Activated T-helper 17 cell treated with anti-CD3 and anti-CD28 coated beads, Interleukin-2, amount 50 U/mL, for 72 hours (primary cell): ENCODE measurements at places on chromosomes 11 and 22. TPM values are rescaled to one million over a fixed set of nuclear protein-coding genes. Genes with fewer than 3 reads are reported as not detected.
A peak's percentile ranks its signal among the peaks of the same experiment; 100 is the strongest.

DNA sequence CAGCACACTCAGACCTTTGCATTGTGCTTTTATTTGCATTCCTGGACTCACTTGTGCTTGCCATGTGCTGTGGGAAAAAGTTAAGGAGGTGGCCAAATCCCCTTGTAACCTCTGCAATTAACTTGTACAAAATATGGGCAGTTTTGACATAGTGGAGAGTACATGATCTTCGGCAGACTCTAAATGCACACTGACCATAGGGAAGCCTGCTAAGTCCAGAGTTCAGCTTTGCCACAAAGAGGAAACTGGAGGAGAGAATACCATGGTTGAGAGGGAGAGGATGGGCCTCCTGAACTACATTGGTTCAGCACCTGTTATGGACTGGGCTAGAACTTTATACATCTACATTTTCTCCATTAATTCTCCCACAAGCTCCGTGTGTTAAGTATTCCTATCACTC is 37.6 kb upstream of the CEP295 start:
- H3K27ac ChIP-seq: no peak overlapping the region
- H3K27me3 ChIP-seq: peaks cover 6% of the 10 kb centered on the region
- H3K4me3 ChIP-seq: no peak overlapping the region
- no peak for ATAC-seq
- no peaks in the 10 kb centered on the region for H3K4me1 ChIP-seq
- no peaks in the 10 kb centered on the region for H3K36me3 ChIP-seq

- H3K4me1 ChIP-seq: no peaks in the 10 kb centered on the region
- H3K27me3 ChIP-seq: no peaks in the 10 kb centered on the region
- H3K4me3 ChIP-seq: no peak overlapping the region
- ATAC-seq: no peak
These were observed 1172.1 kb upstream of the RAG2 start for GRCh38 chr11:37770145-37770544.

DNA sequence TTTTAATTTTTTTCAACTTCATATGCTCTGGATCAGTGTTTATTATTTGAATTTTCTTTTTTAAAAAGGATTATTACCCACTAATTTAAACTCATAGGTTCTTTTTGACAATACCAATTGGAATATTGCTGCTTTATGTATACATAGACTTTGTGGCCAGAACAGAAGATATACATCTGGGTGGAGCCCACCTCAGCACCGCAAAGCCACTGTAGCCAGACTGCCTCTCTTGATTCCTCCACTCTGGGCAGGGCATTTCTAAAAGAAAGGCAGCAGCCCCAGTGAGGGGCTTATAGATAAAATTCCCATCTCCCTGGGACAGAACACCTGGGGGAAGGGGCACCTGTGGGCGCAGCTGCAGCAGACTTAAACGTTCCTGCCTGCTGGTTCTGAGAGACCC is 10.6 kb upstream of the C11orf58 start:
- ATAC-seq: no peak
- H3K4me3 ChIP-seq: no peak overlapping the region
- no peaks in the 10 kb centered on the region for H3K36me3 ChIP-seq
- H3K4me1 ChIP-seq: no peaks in the 10 kb centered on the region

DNA sequence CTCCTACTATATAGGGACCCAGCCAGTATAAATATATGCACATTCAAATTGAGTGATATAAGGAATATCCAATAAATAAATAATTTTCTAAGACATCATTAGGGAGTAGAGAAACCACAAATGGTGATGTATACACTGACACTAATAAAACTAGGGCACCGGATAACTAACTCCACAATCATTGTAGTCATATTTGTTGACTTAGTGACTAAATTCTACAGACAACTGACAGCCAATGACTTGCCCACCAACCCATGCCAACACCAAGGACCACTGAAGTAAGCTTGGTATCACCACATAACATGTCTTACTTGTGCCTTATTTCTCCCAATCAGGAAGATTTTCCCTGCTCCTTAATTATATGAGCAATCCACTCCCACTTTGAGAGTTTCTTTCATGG is 139.6 kb upstream of the TRPC6 start:
- no peak for ATAC-seq
- no peak overlapping the region for H3K27ac ChIP-seq
- no peak overlapping the region for H3K4me3 ChIP-seq

DNA sequence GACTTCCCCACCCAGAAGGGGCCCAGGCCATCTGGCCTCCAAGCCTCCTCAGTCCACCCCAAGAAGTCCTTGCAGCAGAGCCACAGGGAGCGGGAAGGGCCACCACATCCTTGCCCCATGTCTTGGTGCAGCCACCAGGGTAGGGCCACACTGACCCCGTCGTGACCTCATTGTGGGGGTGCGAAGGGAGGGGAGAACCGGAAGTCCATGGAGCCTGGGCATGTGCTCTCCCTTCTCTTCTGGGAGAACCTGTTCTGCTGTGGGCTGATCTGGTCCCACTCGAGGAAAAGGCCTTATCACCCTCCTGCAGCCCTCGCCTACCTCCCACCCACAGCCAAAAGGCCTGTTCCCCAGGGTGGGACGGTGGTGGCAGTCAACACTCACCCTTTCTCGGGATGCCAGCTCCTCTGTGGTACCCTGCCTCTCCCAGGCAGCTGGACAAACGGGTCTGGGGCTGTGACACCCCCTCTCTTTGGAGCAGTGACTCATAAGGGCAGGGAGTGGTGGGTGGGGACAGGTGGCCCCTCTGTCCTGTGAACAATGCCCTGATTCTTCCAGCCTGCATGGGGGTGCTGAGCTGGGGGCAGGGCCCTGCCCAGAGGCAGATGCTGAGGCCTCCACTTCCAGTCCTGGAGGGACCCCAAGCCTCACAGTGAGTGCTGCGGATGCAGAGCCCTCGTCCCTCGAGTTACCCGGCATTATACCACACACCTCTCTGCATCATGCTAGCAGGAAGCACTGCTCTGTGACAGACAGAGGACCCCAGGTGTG is 14.6 kb upstream of the CTSD start:
- no peak overlapping the region for H3K27ac ChIP-seq
- peaks cover 5% of the 10 kb centered on the region for H3K27me3 ChIP-seq
- H3K4me3 ChIP-seq: no peak overlapping the region
- no peaks in the 10 kb centered on the region for H3K36me3 ChIP-seq
- no peak for ATAC-seq

DNA sequence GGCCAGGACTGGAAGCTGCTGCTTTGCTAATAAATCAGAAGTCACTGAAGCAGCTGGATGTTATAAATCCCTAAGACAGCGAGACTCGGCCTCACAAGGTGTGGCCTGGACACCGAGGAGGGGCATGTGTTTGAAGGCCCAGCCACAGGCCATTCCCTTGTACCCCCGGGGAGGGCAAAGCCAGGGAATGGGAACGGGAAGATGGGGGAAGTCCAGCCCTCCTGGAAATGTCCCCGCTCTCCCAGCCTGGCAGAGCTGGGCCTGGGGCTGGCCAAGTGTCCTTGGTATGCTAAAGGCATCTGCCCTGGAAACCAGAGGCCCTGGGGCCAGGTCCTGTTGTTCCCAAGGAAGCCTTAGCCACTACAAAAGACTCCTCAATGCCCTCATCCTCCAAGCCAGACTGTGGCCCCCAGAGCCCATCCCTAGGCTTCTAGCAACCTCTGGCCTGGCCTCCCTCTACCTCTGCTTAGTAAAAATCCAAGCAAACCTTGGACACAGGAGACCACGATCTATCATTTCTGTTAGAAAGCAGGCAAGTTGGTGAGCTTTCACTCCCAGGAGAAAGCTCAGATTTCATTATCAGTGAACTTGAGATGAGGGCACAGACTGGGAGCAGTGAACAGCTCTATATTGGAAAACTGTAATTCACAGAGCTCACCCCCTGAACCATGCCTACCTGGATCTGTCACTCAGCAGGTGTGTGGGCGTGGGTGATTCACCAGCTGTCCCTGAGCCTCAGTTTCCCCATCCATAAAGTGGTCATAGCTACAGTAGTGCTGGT is 11.0 kb downstream of the CHST1 start:
- H3K4me3 ChIP-seq: no peak overlapping the region
- peaks cover 21% of the 10 kb centered on the region for H3K27me3 ChIP-seq
- ATAC-seq: no peak
- peaks cover 7% of the 10 kb centered on the region for H3K4me1 ChIP-seq
- H3K36me3 ChIP-seq: no peaks in the 10 kb centered on the region
- no peak overlapping the region for H3K27ac ChIP-seq

GRCh38 chr22:22545084-22545483 is 14.0 kb downstream of the PRAME start:
- H3K4me3 ChIP-seq: no peak overlapping the region
- H3K27me3 ChIP-seq: peaks cover 12% of the 10 kb centered on the region
- no peaks in the 10 kb centered on the region for H3K36me3 ChIP-seq
- no peak overlapping the region for H3K27ac ChIP-seq
- no peak for ATAC-seq
- no peaks in the 10 kb centered on the region for H3K4me1 ChIP-seq

GRCh38 chr11:94117871-94118270 is 10.8 kb upstream of the PANX1 start:
- H3K4me3 ChIP-seq: no peak overlapping the region
- no peak overlapping the region for H3K27ac ChIP-seq
- no peaks in the 10 kb centered on the region for H3K36me3 ChIP-seq
- peaks cover 4% of the 10 kb centered on the region for H3K27me3 ChIP-seq

GRCh38 chr11:95067039-95067840 is 521 bp downstream of the SRSF8 start:
- peaks cover 31% of the 10 kb centered on the region for H3K36me3 ChIP-seq
- peak overlapping the region; percentile 97 for H3K27ac ChIP-seq
- H3K27me3 ChIP-seq: no peaks in the 10 kb centered on the region
- peak; percentile 74 for ATAC-seq
- peak overlapping the region; percentile 99 for H3K4me3 ChIP-seq
- peaks cover 13% of the 10 kb centered on the region for H3K4me1 ChIP-seq

DNA sequence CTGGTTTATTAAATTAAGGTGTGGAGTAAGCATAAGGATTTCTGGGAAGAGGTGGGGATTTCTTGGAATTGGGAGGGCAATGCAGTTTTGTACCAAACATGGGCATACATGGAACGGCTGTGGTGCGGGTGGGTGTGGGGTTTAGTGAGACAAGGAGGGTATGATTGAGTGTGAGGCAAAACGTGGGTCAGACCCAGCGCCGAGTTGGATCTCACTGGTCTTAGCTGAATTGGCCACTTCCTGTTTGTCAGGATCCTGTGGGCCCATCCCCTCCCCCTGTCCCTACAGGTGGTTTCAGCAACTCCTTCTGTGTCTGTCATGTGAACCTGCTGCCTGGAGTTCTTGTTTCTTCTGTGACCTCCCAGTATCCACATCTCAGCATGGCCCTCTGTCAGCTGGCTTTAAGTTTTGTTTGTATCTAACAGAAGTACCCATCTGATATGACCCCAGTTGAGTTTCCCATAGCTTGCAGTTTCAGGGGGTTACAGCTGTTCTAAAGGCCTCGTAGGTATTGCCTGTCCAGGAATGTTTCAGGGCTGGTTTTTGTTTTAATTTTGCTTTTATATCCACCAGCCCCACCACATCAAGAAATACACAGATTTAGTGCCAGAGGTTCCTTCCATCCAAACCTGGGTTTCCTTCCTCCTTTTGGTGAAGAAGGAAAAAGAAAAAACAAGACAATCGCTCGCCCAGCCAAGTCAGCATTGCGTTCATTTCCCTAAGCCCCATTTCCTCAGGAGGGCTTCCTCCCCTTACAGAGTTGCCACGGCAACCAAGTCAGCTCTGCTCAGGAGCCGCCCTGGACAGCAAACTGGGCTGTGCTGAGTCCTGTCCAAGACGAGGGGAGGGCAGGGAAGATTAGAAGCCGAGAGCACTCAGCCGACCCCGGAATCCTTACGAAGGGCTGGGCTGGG is 6.0 kb downstream of the APOL1 start:
- no peaks in the 10 kb centered on the region for H3K27me3 ChIP-seq
- peak overlapping the region; percentile 97 for H3K4me3 ChIP-seq
- H3K4me1 ChIP-seq: peaks cover 36% of the 10 kb centered on the region
- peaks cover 100% of the 10 kb centered on the region for H3K36me3 ChIP-seq
- ATAC-seq: peak; percentile 90
- H3K27ac ChIP-seq: peak overlapping the region; percentile 87

DNA sequence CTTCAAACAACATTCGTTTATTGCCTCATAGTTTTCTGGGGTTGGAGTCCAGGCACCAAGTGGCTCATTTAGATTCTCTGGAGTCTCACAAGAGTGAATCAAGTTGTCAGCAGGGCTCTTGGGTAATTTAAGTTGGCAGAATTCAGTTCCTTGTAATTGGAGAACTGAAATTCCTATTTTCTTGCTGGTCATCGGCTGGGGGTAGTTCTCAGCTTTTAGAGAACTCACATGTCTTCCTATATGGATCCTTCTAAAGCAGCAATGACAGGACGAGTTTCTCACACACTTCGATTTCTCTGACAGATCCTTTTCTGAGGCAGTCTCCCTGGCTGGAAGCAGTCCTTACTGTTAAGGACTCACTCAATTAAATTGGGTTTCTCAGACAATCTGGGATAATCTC is 17.3 kb upstream of the OOSP4B start:
- ATAC-seq: no peak
- H3K27me3 ChIP-seq: peaks cover 18% of the 10 kb centered on the region
- H3K27ac ChIP-seq: no peak overlapping the region
- no peaks in the 10 kb centered on the region for H3K36me3 ChIP-seq
- no peaks in the 10 kb centered on the region for H3K4me1 ChIP-seq
- no peak overlapping the region for H3K4me3 ChIP-seq

Gene FGF4
- total RNA-seq: not detected

Gene FADS3
- 24.7 TPM for total RNA-seq

Gene FXYD6
- total RNA-seq: 0.19 TPM

Gene BIK
- total RNA-seq: 4.0 TPM

Gene ZBTB16
- 6.1 TPM for total RNA-seq
